Renal cortex interstitium (tissue), 15 donors: ENCODE measurements at places on chromosomes 5 and 9. TPM values are rescaled to one million over a fixed set of nuclear protein-coding genes. Genes with fewer than 3 reads are reported as not detected.

TRPM3 gene
- polyA plus RNA-seq, result 14.9 TPM

PKN3 gene
- 11.6 TPM for polyA plus RNA-seq

DENND4C gene
- polyA plus RNA-seq, result 42.3 TPM

ANKRD34B gene
- polyA plus RNA-seq, result 0.26 TPM

SLC9A3 gene
- 47.4 TPM for polyA plus RNA-seq

NEURL1B gene
- polyA plus RNA-seq, result 14.7 TPM

GRCh38 chr9:91360551-91361290 is 997 bp downstream of the AUH start:
- no peak for DNase-seq

DNA sequence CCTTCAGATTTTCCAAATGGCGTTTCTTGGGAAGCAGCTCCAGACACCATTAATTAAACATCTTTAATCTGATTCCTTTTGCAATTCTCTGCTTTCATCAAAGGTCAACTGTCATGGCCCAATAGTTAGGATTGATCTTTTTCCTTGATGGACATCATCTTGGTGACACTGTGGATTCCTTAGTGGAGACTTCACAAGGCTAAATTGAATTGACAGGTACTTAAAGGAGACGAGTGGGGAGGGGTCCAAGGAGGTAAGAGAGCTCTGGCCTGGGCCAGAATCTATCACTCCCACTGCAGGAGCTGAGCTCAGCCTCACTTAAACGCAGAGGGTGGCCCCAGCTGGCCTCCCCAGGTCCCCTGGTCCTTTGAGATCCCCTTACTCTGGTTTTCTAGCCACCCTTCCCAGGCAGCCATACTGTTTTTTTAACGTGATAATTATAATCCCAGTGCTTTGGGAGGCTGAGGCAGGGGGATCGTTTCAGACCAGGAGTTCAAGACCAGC is 9.9 kb upstream of the HMCN2 start:
- no peak for DNase-seq

GRCh38 chr5:14767053-14767452 is 102.5 kb downstream of the OTULIN start:
- DNase-seq, result no peak

DNA sequence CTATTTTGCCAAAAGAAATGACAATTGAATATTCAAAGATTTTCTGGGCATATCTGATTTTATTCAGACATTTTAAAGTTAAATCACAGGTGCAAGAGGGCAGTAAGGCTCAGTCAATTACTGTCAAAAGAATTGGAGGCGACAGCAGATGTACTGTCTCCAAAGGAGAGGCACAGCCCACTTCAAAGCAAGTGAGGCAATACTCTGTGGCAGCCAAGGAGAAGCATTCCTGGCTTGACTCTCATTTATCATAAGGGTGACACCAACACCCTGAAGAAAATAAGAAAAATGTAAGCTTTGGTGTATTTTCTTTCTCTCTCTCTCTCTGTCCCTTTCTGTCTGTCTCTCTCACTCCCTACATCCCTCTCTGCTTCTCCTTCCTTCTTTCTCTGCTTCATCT is 93.3 kb downstream of the SVEP1 start:
- no peak for DNase-seq

DNA sequence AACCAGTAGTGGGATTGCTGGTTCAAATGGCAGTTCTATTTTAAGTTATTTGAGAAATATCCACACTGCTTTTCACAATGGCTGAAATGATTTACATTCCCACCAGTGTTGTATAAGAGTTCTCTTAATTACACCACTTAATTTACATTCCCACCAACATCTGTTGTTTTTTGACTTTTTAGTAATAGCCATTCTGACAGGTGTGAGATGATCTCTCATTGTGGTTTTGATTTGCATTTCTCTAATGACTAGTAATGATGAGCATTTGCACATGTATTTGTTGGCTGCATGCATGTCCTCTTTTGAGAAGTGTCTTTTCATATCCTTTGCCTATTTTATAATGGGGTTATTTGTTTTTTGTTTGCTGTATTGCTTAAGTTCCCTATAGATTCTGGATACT is 688.3 kb downstream of the PRR16 start:
- no peak for DNase-seq

GRCh38 chr9:117926031-117926658 is 221.9 kb downstream of the TLR4 start:
- no peak for DNase-seq

DNA sequence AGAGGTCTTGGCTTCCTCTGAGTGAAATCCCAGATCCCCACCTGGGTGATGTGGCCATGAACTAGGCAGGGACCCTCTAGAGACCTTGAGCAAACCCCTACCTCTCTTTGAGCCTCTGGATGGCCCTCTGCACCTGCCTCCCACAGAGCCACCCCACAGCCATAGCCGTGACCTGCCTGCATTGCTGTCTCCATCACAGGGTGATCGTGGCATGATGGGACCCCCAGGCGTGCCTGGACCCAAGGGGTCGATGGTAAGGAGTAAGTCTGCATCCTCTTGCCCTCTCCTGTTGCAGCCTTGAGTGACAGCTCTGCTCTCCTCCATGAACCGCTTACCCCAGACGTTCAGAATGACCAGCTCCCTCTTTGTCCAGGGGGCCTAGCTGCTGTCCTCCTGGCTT is 70.5 kb upstream of the ORM1 start:
- no peak for DNase-seq

DNA sequence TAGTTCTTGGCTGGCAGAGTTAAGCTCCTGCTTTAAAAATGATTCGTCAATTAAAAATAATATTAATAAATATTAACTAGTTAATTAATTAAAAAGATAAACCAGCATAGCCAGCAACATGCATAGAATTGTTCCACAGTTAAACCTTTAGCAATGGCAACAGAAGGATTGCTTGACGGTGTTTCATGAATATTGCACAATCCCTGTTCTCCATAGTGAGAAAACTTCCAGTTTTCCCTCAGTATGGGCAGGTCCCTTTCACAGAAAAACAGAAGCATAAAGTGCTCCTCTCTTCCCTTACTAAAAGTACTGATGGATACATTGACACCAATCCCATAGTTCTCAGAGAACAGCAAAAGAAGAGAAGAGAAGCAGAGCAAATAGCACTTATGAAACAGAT is 71.4 kb upstream of the CAST start:
- DNase-seq, result no peak

DNA sequence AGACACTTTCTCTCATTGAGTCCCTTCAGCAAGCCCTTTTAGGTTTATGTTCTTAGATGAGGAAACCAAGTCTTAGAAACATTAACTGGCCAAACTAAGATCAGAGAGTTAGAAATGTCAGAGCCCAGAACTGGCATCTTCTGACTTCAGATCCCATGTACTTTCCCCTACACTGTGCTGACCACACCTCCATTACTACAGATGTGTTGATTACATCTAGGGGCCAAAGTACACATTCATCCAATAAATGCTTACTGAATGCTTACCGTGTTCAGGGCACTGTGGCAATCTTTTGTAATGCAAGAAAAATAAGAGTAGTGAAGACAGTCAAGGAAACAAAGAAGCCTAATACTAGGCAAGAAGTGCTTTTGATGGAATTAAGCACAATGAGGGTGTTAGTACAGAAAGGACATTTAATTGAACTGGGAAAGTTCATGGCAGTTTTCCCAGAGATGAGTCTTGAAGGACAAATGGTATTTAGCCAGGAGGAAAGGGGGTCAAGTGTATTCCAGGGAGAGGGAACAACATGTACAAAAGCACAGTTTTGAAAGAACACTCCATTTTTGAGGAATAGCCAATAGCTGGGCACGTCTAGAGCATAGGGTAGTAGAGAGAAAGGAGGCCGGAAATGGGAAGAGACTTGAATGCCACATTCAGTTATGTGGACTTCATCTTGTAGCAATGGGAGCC is 89.7 kb upstream of the CDKN2B start:
- DNase-seq, result no peak

- no peak for DNase-seq
Observed at GRCh38 chr5:1016036-1016435, 7.4 kb downstream of the NKD2 start.

DNA sequence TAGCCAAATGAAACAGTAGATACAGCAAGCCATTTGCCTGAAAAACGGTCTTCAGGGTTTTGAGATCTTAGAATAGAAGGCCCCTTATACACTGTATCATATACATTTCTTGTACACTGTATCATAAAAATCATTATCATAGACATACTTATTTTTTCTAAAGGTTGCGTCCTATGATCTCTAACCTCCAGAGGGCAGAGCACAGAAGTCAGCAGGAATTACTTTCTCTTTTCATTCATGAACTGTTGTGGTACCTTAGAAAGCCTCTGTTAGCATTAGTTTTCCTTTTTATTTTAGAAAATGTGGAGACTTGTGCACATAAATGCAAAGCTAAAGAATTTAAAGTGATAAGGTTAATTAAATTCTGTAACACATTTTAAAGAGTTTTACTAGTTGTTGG is 115.4 kb downstream of the OXCT1 start:
- DNase-seq, result no peak

- DNase-seq, result no peak
Observed at GRCh38 chr9:85024374-85024773, 354.8 kb downstream of the NTRK2 start.

DNA sequence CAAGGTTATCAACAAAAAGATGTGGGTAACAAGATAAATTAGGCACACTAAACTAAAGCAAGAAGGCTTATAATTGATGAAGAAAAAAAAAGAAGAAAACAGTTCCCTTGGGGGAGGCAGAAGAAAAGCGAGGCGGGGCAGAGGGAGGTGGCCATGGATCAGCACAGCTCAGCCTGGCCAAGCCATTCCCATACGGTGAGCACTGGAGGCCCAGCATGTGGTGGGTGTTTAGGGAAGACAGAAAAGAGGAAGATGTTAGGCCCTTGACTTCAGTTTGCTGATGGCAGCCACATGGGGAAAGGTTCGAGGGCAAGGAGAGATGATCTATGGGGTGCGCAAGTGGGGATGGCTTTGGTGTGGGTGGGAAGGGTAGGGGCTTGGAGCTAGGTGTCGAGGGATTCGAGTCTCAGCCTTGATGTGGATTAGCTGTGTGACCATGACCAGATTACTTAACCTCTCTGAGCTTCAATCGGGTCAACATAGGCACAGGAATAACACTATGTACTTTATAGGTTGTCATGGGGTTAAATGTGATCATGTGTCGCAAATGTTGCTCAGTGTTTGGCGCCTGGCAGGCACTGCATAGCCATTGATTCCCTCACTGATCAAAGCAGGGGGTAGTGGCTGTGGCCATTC is 10.3 kb upstream of the STC2 start:
- no peak for DNase-seq
